AG09309 (cell line): ENCODE measurements at places on chromosomes 1 and 21.

GRCh38 chr1:37725851-37726613 is 33.7 kb downstream of the CDCA8 start:
- DNase-seq = no peak

GRCh38 chr1:76343356-76343755 is 268.8 kb downstream of the ST6GALNAC3 start:
- DNase-seq = no peak

DNA sequence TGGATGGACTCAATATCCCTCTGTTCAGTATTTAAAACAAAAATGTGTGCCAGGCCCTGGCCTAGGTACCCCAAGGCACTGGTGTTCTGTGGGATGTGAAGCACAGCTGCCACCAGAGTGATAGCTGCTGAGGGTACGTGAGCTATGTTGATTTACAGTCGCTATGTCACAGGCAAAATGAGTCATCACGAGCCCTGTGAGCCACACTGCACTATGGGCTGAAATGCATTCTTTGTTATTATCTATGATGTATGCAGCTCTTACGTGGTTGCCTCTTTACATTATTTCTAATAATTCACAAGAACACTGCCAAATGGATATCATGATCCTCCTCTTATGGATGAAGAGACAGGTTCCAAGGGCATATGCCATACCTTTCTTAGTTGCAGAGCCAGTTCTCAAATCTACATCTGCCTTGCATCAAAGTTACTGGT is 2.1 kb downstream of the TEX38 start:
- DNase-seq = no peak

- peak; percentile 46 for DNase-seq
These were observed 116.0 kb downstream of the BCAR3 start for GRCh38 chr1:93565496-93566206.

GRCh38 chr1:75742047-75742625 is 17.6 kb downstream of the ACADM start:
- DNase-seq = no peak

DNA sequence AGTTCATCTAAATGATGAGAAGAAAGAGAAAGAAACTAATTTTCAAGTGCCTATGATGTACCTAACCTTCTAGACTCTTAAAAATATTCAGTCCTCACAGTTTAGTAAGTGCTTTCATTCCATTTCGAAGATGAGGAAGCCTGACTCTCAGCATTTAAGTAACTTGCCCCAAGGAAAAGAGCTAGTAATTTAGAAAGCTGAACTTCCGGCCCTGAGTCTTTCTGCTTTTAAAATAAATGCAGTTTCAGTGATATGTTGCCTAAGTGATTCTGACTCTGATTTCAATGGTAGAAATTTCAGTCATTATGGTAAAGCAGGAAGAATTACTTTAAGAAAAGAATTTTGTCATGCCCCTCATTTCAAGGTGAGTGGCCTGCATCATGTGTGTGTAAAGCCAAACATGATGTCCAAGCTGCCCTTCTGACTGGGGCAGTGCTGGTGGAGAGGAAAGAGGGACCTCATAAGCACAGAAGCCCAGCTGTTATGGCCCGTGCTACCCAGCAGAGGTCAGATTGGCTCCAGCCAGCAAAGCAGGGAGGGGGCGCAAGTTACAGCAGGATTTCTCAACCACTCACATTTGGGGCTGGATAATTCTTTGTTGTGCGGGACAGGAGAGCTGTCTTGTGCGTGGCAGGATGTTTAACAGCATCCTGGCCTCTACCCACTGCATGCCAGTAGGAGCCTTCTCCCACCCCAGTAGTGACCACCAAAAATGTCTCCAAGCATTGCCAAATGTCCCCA is 10.7 kb downstream of the ATP1A4 start:
- no peak for DNase-seq

- no peak for DNase-seq
These were observed 76.9 kb upstream of the B3GALT5 start for GRCh38 chr21:39535646-39536437.

GRCh38 chr1:15510611-15511405 is 13.2 kb downstream of the CASP9 start:
- DNase-seq = no peak

GRCh38 chr1:8283058-8283884 is 34.6 kb upstream of the SLC45A1 start:
- DNase-seq = no peak

DNA sequence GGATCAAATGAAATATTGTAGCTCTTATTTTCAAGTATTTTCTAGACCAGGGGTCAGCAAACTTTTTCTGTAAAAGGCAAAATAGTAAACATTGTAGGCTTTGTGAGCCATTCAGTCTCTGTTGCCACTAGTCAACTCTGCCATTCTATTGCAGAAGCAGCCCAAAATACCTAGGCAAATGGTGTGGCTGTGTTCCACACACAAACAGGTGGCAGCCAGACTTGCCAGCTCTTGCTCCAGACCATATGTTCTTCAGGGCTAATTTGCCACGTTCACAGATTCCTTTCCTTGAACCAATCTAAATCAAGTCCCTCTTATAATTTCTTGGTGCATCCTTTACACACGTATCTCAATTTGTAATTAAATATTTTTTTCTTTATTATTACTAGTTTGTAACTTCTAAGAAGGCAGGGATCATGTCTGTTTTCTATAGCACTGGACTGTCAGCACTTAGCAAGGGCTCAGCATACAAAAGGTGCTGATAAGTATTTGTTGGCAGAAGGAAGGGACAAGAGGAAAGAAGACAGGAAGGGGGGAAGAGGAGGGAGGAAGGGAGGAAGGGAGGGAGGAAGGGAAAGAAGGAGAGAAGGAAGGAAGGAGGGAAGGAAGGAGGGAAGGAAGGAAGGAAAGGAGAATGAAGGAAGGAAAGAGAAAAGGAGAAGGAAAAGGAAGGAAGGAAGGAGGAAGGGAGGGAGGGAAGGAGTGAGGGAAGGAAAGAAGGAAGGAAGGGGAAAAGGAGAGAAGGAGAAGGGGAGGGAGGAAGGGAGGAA is 106.5 kb upstream of the EDEM3 start:
- no peak for DNase-seq

DNA sequence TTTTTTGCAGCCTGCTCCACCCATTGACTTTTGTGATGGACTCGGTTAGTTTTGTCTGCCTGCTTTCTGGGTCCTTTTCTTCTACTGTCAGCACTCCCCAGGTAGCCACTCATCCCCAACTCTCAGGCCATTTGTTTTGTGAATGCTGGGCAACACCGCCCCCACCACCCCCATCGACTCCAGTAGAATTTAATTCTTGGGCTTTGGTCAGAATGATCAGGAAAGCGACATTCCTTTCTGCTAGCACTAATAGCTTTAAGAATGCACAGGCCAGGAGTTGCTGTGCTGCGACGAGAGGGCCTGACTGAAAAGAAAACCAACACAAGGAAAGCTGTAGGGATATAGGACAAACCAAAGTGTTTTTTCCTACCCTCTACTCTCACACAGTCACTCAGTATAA is 144.4 kb downstream of the CDC7 start:
- DNase-seq = no peak

GRCh38 chr1:30036229-30036547 is 687.2 kb downstream of the MATN1 start:
- DNase-seq = no peak

DNA sequence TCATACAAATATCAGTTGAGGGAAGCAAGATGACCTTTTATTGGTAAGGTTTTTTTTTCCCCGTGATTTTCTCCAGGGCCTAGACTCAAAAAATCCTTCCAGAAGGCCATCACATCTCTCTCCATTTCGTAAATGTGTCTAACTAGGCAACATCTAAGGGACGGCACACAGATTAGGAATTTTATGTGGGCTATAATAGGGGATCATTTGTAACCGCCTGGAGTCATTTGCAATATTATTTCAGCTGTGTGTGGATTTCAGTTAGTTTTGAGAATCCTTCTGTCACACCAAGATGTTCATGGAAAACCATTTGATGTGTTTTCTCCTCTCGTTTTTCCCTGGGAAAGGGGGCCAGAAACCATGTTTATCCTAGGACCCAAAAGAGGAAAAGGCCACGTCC is 63.1 kb downstream of the ATP5PO start:
- no peak for DNase-seq

DNA sequence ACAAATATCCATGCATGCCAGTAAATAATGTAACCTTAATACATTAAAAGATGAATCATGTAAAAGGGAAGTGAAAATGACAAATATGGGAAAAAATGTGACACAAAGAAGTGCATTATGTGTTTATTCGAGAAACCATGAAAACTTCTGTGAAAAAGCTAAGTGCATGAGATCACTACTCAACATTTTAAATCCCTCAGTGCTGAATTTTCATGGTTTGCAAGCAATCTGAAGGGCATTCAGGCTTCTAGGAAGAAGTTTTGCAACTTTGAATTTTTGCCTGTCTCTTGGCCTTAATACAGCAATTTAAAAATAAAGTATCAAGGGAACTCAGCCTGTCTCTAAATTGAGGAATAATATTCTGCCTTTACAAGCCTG is 78.2 kb downstream of the MAP3K7CL start:
- no peak for DNase-seq

- no peak for DNase-seq
These were observed 34.6 kb upstream of the DIP2A start for GRCh38 chr21:46424039-46424591.

GRCh38 chr1:244665771-244666217 is 12.9 kb downstream of the DESI2 start:
- no peak for DNase-seq

DNA sequence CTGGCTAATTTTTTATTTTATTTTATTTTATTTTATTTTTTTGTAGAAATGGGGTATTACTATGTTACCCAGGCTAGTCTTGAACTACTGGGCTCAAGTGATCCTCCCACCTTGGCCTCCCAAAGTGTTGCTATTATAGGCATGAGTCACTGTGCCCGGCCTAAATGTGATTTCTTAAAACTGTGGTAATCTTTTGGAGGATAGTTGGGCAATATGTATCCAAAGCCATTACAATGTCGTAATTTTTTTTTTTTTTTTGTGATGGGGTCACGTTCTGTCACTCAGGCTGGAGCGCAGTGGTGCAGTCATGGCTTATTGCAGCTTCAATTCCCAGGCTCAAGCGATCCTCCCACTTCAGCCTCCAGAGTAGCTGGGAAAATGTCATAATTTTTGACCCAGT is 14.2 kb downstream of the ETV3L start:
- DNase-seq = peak; percentile 17

DNA sequence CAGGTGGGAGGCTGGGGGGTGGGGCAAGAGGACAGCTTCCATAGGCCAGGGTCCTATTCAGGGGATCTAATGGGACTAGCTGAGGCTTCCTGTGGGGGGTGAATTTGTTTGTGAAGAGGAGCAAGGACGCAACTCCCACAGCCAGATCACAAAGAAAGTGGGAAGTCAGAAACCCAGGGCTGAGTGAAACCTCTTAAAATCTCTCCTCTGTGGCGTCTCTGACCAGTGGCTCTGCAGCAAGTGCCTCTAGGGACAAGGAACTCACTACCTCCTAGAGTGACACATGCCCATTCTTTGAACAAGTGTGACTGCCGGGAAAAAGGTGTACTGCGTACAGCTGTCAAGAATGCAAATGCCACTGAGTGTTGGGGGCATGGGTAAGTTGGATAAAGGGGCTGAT is 187.9 kb downstream of the HIVEP3 start:
- DNase-seq = no peak

- DNase-seq = no peak
These were observed 56.3 kb downstream of the ZP4 start for GRCh38 chr1:237834461-237834860.
